ENCODE measurements at places on chromosomes 3 and 15.

GRCh38 chr3:49899815-49900214, 3.9 kb downstream of the MST1R start:
- no peak for DNase-seq

DNA sequence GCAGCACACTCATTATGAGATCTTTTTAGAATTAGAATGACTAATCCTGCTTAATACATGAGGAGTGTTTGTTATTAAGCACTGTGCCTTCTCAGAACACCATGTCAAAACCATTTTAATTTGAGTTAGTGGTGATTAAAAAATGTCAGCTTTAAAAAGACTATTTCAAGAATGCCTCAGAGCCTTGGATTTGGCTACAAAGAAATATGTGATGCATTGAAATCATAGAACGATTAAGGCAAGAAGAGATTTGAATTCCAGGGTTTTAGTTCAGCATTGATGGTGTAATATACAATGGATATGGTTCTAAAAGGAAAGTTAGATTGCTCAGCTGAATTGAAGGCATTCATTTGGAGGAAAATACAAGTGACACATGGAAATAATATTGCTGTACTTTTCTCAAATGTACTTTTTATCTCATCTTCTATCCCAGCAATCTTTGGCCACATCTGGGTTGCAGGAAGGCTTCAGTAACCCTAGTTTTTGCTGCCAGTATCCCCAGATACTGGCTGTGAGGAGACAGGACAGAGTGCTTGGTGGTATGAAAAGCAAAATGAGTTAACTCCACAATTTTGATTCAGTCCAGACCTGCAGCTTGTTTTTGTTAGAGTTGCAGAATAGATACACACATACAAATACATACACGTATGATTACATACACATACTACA, 303.8 kb downstream of the CLSTN2 start:
- no peak for DNase-seq

GRCh38 chr3:177835917-177836316, 638.6 kb upstream of the TBL1XR1 start:
- DNase-seq = peak; percentile 97

GRCh38 chr15:81043281-81043934, 42.7 kb downstream of the TLNRD1 start:
- no peak for DNase-seq

DNA sequence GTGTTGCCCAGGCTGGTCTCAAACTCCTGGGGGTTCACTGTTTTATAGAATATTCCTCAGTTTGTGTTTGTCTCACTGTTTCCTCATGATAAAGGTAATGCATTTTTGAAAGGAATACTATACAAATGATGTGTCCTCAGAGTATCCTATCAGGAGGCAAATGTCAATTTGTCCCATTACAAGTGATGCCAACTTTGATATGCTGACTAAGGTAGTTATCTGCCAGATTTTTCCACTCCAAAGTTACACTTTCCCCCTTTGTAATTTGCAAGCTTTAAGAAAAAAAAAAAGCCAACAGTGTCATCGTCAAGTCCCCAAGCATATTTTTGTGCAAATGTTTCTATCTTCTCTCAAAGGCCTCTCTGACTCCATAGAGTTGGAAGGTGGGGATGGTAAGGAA, 9.0 kb downstream of the EIF5A2 start:
- DNase-seq = no peak

DNA sequence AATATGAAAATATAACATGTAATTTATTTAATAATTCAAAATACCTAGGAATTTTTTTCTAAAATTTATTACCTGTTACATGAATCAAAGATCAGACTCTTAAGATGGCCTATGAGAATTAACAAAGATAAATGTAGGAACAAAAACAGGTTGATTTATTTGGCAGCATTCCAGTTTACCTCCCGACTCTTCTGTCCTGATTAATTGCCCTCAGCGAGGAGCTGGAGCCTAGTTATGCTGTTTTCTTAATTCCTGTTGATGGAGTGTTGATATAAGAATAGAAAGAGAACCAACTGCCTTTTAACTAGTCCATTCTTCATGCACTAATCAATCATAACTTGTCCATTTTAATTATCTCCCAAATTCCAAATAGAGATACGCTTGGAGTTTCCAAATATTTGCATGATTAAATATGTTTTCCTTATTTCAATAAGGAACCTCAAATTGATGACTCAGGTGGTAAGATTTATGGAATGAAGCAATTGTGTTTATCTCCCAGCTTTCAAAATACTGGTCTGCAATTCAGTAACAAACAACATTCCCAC, 10.6 kb upstream of the CPB1 start:
- DNase-seq = no peak

- no peak for DNase-seq
These were observed 26.4 kb upstream of the CORO2B start for GRCh38 chr15:68552344-68552743.

DNA sequence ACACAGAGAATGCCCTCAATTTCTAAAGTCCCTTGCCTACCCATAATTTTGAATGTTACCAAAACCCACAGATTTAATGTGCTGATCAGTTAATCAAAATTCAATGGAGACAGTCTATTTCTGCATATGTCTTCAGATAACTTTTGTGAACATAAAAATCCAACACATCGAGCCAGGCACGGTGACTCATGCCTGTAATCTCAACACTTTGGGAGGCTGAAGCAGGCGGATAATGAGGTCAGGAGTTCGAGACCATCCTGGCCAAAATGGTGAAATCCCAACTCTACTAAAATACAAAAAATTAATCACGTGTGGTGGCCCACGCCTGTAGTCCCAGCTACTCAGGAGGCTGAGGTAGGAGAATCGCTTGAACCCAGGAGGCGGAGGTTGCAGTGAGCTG, 49.3 kb downstream of the PEAK1 start:
- DNase-seq = peak; percentile 34

DNA sequence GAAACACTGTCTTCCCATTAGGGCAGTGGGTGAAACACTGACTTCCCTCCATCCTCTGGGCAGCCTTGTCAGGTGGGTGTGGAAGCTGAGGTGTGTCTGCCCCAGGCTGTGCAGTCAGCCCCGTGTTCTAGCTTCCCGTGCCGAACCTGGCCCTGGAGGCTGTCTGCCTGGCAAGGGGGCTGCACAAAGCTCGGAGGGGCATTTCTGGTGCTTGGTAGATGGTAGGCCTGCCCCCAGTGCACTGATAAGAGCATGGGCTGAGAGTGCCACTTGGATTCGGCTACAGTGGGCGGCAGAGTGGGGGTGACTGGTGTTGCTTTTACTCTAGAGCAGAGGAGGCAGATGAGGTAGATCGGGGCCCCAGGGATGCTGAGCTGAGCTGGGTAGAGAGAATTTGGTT, 21.3 kb downstream of the IGF1R start:
- DNase-seq = no peak

DNA sequence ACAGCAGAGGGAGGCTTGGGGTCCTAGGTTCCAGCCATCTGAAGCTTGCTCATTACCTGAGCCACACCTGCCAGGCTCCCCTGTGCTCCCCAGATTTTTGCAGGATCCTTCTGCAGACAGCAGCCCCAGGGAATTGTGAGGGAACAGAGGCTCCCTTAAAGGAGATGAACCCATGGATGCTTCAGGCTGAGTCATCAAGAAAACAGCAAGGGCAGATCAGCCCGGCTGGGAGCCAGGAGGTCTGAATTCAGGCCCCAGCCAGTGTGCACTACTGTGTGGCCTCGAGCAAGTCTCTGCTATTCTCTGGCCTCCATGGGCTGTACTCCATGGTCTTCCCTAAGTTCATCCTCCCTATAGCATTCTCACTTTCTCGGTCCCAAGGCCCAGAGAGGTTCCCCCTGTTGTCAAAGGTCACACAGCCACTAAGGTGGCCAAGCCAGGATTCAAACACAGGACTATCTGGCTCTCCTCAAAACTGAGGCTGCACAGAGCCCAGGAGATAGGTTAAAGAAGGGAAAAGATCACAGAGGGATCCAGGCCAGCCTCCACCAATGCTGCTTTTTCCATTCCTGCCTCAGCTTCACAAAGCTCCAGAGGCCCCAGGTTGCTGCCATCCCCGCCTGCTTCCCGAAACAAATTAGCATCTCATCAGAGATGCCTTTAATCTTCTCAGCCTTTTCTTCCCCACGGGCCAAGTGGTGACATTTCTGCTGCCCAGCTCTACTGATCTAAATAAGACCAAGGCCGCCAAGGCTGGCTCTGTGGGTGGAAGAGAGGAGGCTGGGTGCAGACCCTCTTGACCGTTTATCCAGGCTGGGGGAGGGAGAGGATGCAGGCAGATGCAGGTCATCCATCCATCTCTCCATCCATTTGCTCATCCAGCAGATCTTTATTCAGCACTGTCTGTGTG, 21.2 kb upstream of the GRIP2 start:
- peak; percentile 60 for DNase-seq

- peak; percentile 50 for DNase-seq
These were observed at the start of gene B3GALNT1 for GRCh38 chr3:161104561-161105551. Gene B3GALNT1 (minus strand): TSS chr3:161105349. CDS start chr3:161086754, 18,595 bp downstream.

- DNase-seq = no peak
These were observed 392.9 kb upstream of the ROBO2 start for GRCh38 chr3:76646921-76647562.

DNA sequence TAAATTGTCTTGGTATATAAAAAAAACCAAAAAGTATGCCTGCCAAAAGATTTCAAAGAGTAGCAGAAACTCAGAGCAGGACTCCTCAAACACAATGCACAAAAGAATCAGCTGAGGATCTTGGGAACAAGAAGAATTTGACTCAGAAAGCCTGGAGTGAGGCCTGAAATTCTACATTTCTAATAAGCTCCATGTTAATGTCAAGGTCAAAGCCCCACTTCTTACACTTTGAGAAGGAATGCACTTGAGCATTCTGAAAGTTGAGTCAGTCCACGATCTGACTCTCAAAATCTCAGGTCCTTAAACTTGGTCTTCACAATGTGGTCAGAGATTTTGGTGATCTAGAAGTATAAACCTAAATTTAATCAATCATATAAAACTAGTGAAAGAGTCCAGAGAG, 910.0 kb upstream of the GBE1 start:
- no peak for DNase-seq

GRCh38 chr15:58703610-58704009, 45.9 kb downstream of the ADAM10 start:
- no peak for DNase-seq

- DNase-seq = no peak
These were observed 13.1 kb upstream of the SLC35G2 start for GRCh38 chr3:136805795-136806194.

DNA sequence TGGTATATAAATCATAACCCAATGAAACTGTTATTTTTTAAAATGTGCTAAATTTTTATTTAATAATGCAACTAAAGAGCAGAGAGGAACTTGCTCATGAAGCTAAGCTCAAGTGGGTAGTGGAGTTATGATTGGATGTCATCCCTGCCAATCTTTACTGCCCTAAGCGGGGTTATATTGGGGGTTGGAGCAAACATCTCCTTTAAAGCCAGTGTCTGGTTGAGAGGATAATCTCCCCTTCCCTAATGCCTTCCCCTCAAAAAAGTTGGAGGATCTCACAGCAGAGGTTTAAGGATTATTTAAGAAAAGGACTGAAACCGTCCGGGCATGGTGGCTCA, 32.1 kb upstream of the CLASP2 start:
- DNase-seq = no peak

DNA sequence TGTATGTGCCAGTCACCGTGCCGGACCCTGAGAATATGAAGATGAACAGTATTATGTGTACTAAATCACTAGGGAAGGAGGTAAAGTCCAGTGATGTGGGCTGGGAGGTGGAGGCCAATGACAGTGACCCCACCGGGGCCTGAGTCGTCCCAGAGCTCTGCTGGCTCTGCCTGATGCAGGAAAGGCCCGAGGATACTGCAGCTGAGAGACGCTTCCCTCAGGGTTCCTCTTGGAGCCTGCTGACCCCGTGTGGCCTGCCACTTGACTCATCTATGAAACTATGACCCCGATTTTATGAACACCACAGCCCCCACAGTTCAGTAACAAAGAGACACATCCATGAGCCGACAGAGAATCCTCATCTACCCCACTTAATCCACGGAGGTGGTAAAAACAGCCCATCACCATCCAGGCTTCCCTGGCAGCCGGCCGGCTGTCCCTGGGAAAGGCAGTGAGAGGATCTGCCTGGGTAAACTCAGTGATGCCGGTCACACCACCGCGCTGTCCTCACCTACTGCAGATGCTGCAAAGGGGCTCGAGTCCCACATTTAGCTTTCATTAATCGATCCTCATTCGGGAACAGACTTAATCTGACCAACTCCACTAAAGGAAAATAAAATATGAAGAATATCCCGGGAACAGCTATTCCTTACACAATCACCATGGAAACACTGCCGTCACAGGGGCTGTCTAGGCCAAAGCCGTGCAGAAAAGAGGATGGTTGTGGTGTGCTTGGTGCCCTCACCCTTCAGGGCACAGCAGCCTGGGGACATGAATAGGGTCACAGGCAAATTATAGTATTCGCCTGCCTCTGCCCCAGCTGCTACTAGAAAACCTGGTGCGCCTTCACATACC, 82.9 kb downstream of the ARRDC4 start:
- no peak for DNase-seq

DNA sequence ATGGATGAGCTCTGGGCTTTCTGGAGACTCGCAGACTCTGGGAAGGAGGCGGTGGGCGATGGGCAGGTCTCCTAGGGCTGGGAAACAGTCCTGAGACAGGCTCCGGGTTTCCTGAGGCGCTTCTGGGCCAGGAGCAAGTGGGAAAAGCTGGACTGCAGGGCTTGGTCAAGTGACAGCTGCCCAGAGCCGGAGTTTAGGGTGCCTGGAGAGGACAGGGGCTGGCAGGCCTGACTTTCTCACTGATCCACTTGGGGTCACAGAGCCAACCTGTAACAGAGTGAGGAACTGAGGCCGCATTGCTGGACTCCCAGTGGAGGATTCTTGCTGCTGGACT, 107.9 kb downstream of the APBA2 start:
- DNase-seq = no peak

- no peak for DNase-seq
These were observed 171.1 kb downstream of the ZBBX start for GRCh38 chr3:167209011-167209410.

DNA sequence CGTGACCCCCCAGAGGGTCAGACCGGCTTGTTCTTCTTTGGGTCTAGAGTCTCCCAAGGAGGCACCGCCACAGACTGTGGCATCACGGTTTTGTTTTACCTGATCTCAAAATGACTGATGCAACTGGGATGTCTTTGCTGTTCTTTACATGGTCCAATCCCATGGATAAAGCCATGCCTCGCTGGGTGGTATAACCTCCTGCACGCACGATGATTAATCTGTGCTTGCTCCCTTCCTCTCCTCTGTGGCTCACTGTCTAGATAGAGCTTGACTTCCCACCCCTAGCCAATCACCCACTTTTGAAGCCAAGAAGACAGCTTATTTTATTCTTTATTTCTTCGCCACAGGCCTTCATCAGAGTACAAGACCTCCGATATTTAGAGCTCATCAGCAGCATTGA, 36.6 kb upstream of the RHO start:
- peak; percentile 85 for DNase-seq

GRCh38 chr3:82129221-82129801, 367.9 kb upstream of the GBE1 start:
- DNase-seq = no peak

GRCh38 chr3:34947834-34948233, 691.5 kb upstream of the ARPP21 start:
- DNase-seq = no peak

GRCh38 chr15:92091155-92091734, 237.7 kb downstream of the SLCO3A1 start:
- DNase-seq = peak; percentile 11

GRCh38 chr3:123339302-123339701, 109.6 kb downstream of the ADCY5 start:
- no peak for DNase-seq

- DNase-seq = no peak
These were observed 40.5 kb downstream of the ZIC1 start for GRCh38 chr3:147449669-147450068.
